ENCODE measurements at places on chromosomes 4 and X.
A peak's percentile ranks its signal among the peaks of the same experiment; 100 is the strongest.

GRCh38 chr4:25020236-25020635, 10.5 kb downstream of the LGI2 start:
- no peak for DNase-seq

DNA sequence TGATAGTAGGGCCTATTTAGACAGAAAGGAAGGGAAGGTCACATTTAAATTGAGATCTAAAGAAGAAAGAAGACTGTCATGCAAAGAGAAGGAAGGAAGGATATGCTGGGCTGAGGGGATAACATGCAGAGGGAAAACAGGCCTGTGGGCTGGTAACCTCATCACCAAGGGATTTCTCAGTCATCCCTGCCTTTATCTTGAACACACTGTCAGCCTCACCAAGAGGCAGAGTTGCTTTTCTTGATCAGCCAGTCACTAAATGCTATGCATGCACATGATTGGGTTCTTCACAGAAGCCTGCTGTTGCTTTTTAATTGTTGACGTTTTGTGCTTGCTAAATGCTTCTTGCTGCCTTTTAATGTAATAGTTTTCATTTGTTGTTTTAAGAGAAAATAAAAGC, 113.0 kb downstream of the ARHGAP24 start:
- DNase-seq: no peak

DNA sequence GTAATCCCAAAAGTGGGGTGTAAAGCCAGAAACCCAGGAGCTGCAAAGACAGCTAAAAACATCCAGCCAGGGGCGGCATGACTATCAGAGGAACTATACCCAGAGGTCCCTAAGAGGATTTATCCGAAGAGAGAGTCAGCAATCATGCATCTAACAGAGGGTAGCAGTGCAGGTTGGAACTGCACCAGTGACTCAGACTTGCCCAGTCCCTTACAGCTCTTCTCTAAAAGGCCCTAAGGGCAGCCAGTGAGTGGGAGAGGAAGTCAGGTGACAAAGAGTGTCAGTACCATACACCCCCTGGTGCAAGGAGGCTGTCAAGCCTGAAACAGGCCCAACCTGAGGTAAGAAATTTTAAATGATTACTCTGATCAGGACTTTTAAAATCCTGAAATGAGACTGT, 88.1 kb downstream of the CAMK2D start:
- no peak for DNase-seq

DNA sequence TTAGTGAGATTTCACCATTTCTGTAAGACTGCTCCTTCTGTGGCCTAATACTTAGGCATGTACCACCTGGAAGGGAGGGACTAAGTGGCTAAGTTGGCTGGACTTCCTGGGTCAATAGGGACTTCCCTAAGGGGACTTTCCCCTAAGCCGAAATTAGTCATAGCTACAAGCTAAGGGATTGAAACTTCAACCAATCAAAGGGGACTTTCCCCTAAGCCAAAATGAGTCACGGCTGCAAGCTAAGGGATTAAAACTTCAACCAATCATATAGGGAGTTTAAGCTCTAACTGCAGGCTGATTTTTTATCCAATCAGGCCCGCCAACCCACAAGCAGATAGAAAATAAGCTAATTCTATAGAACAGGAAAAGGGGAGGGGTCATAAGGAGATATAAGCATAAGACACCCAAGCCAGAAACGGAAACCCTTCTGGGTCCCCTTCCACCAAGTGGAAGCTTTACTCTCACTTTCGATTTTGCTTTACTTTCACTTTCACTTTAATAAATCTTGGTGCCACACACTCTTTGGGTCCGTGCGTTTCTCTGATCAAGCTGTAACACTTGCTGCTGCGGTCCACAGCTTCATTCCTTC, 382.8 kb downstream of the KLHL4 start:
- DNase-seq: no peak

- no peak for DNase-seq
These were observed 56.2 kb downstream of the CDS1 start for GRCh38 chr4:84639145-84639544.

GRCh38 chr4:119010909-119011606, 122.4 kb downstream of the SYNPO2 start:
- DNase-seq: no peak

DNA sequence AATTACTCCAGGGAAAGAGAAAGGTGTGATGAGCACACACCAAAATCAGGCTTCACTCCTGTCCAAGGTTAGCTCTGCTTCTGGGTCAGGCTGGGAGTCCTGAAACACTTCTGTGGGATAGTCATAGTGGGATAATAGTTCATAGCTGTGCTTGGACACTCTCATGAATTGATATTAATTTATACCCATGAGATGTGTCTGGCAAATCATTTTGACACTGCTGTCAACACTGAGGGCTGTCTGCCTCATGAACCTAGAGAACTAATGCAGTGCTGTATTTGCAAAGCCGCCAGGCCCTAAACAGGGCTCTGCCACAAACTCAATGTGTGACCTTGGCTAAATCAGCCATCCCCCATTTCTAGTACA, 24.5 kb upstream of the PGRMC1 start:
- no peak for DNase-seq

- no peak for DNase-seq
These were observed 81.5 kb upstream of the MAPK10 start for GRCh38 chr4:86441175-86441936.

GRCh38 chrX:124263743-124264142, 68.7 kb upstream of the TEX13D start:
- DNase-seq: no peak

DNA sequence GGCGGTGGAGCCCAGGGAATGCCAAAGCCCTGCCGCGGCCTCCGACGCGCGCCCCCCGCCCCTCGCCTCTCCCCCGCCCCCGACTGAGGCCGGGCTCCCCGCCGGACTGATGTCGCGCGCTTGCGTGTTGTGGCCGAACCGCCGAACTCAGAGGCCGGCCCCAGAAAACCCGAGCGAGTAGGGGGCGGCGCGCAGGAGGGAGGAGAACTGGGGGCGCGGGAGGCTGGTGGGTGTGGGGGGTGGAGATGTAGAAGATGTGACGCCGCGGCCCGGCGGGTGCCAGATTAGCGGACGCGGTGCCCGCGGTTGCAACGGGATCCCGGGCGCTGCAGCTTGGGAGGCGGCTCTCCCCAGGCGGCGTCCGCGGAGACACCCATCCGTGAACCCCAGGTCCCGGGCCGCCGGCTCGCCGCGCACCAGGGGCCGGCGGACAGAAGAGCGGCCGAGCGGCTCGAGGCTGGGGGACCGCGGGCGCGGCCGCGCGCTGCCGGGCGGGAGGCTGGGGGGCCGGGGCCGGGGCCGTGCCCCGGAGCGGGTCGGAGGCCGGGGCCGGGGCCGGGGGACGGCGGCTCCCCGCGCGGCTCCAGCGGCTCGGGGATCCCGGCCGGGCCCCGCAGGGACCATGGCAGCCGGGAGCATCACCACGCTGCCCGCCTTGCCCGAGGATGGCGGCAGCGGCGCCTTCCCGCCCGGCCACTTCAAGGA, at the start of gene FGF2:
Gene FGF2 (plus strand): TSS at position 279 of the 705 bp plus-strand sequence. CDS start 344 bp downstream, at position 623.
- DNase-seq: peak; percentile 5

- DNase-seq: no peak
These were observed 112.9 kb upstream of the C1QTNF7 start for GRCh38 chr4:15314974-15315373.

- DNase-seq: no peak
These were observed 215.4 kb downstream of the KDR start for GRCh38 chr4:54909961-54910360.

- no peak for DNase-seq
These were observed 8.8 kb downstream of the TET2 start for GRCh38 chr4:105155426-105155825.

DNA sequence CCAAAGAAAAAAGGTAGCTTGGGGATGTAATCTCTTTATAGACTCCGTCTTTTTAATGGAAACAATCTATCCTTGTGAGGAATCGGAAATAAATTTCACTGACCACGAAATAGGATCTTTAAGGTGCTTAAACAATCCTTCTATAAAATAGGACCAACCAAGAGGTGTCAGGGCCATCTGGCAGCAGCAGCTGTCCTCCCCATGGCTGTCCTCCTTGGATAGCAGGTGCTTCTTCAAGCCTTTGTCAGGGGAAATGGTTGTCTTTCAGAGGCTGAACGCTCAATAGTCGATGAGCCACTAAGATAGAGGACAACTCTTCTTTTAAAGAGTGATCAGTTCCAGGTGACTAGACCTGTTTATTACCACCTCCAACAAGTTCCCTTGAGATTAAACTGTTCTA, 231.0 kb downstream of the ADGRL3 start:
- DNase-seq: no peak

- DNase-seq: peak; percentile 53
These were observed 9.4 kb upstream of the MMAA start for GRCh38 chr4:145609481-145610427.

DNA sequence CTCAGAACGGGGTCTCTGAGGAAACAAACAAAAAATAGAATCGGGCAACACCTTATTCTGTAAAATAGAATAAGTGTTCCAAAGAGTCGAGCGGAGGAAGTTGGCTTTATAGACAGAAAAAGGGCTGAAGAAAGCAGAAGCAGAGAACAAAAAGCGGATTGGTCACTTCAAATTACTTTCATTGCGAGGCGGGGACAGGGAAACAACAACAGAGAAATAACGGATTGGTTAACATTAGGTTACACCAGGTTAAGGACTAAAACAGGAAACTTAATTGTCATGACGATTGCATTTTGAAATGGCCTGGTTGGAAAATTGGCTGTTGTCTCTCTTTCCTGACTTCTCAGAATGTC, 433 bp upstream of the COQ2 start:
- no peak for DNase-seq

GRCh38 chr4:146098978-146099377, 76.5 kb upstream of the LSM6 start:
- no peak for DNase-seq

- no peak for DNase-seq
These were observed 498.0 kb downstream of the STPG2 start for GRCh38 chr4:97645071-97645821.

- no peak for DNase-seq
These were observed 64.4 kb downstream of the TBC1D19 start for GRCh38 chr4:26648260-26648659.

GRCh38 chr4:141851246-141851891, 215.0 kb downstream of the IL15 start:
- no peak for DNase-seq

- DNase-seq: no peak
These were observed 56.9 kb upstream of the TMEM33 start for GRCh38 chr4:41878170-41878969.

- no peak for DNase-seq
These were observed 54.5 kb upstream of the EXOC1L start for GRCh38 chr4:55765070-55765469.

DNA sequence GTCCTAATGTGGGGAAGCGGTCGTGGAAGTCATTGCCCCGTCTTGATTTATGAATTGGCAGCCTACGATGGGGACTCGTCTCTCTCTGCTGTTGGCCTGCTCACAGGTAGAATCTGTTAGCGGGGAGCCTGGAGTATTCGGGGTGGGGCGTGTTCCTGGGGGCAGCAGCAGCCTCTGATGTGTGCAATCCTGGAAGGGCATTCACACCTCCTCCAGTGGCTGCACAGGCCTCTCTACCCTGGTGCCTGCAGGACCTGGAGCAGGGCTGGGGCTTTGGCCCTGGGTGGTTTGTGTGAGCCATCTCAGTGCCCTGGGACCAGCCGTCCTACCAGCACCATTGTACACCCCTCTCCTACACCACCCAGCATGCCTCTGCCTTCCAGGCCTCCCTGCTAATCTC, 340.9 kb downstream of the ARHGAP10 start:
- DNase-seq: no peak

- no peak for DNase-seq
These were observed 2.5 kb downstream of the CCNI start for GRCh38 chr4:77073106-77073809.

- DNase-seq: no peak
These were observed 98.8 kb upstream of the STOX2 start for GRCh38 chr4:183806341-183806740.

- DNase-seq: no peak
These were observed 532.3 kb upstream of the SMIM31 start for GRCh38 chr4:164221631-164222030.

- no peak for DNase-seq
These were observed 9.9 kb upstream of the AKAP14 start for GRCh38 chrX:119885554-119886428.

- DNase-seq: no peak
These were observed 97.8 kb upstream of the ANK2 start for GRCh38 chr4:112951362-112952312.

- DNase-seq: no peak
These were observed 113.4 kb downstream of the ZAR1 start for GRCh38 chr4:48603366-48604003.

- DNase-seq: no peak
These were observed 80.2 kb downstream of the ADGRA3 start for GRCh38 chr4:22435652-22436051.

- no peak for DNase-seq
These were observed 128.9 kb downstream of the PRKX start for GRCh38 chrX:3584415-3584996.

DNA sequence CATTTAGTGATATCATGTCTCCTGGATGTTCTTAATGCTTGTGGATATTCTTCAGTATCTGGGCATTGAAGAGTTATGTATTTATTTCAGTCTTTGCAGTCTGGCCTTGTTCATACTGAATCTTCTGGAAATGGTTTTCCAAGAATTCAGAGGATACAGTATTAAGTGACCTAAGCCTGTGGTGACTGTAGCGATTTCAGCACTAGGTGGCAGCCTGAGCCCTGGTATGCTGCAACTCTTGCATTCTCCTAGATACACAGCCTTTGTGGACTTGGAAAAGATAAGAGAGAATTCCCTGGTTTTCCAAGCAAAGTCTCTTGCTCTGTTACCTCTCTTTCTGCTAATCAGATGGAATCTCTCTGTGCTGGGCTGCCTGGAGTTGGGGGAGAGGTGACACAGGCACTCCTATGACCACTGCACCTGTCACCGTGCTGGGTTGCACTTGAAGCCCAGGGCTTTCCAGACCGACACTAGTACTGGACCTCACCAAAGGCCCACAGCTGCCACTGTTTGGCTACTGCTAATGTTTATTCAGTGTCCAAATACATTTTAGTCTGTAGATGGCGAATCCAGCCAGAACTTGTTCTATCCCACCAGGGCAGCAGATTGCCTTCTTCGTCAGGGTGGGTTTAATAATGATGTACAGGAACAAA, 19.3 kb upstream of the SPIN2A start:
- DNase-seq: no peak

DNA sequence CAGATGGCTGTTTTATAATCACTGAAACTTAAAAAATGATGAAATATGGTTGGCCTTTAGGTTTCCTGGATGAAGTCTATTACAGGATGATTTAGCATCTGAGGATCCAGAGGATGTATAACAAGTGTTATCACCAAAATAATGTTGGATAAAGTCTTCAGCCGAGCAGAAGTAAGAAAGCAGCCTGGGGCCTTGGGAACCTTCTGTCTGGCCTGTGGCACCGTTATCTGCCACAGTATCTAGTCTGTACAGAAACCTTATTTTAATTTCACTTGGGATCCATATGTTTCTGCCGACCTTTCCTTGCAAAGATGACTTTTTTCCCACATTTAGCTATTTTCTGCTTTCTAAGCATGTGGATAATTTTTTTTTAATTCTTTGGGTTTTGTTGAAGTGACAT, 20.5 kb upstream of the ANTXR2 start:
- DNase-seq: no peak

- no peak for DNase-seq
These were observed 79.9 kb downstream of the AMOT start for GRCh38 chrX:112760697-112761096.

Data from stimulated activated CD4-positive, alpha-beta T cell treated with anti-CD3 and anti-CD28 coated beads, Interleukin-1b, Interleukin-23, amount 100 ng/mL, for 1 hour (primary cell).